ENCODE measurements at places on chromosomes 12 and 14.
A peak's percentile ranks its signal among the peaks of the same experiment; 100 is the strongest.

- no peak for DNase-seq
Measured at GRCh38 chr14:90603841-90604240, 207.0 kb downstream of the CALM1 start.

- no peak for DNase-seq
Measured at GRCh38 chr12:121812921-121813896, 9.4 kb downstream of the SETD1B start.

DNA sequence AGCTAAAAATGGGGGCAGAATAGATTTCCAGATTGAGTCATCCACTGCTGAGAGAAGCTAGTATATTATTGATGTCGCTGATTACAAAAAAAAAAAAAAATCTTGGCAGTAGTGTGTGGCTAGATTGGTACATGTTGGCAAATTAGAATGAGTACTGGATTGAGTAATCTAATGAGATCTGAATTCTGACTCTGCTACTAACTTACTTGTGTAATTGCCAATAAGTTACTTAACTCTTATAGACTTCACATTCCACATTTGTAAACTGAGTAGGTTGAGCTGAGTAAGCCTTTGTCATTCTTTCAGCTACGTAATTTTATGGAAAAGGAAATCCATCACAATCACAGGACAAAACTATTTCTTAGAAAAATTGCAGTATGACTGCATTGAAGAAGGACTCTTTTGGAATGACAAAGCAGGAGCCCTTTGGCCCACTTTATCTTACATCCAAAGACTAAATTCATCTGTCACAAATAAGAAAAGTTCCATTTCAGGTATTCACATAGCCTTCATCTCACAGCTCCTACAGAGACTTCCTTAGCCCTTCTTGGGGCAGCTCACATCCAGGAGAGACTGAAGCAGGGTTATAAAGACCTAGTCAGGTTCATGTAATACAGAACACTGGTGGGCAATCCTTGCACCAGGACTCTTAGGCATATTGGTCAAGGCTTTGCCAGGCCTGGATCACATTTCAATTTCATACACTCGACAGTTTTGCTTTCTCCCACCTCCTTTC lies 197.3 kb upstream of the CPNE8 start:
- no peak for DNase-seq

GRCh38 chr12:27488479-27488878 lies 35.5 kb upstream of the PPFIBP1 start:
- DNase-seq: no peak

DNA sequence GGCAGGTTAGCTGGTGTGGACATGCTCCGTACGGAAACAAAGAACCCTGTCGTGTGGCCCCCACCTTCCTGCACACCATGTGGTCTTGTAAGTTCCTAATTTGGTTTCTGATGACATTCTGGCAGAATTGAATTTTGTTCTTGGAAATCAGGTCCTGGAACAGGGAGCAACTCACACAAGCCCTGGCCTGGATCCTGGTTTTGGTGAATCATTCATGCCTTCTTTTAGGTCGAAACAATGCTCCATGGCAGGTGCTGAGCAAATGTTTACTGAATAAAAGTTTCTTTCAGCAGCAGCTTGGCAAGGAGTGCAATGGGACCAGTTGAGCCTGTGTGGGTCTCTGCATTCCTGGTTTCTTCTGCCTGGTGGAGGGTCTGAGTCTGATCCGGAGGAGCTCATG lies 978.4 kb downstream of the BCL11B start:
- DNase-seq: no peak

- no peak for DNase-seq
Measured at GRCh38 chr14:101001311-101002069, 98.0 kb upstream of the RTL1 start.

DNA sequence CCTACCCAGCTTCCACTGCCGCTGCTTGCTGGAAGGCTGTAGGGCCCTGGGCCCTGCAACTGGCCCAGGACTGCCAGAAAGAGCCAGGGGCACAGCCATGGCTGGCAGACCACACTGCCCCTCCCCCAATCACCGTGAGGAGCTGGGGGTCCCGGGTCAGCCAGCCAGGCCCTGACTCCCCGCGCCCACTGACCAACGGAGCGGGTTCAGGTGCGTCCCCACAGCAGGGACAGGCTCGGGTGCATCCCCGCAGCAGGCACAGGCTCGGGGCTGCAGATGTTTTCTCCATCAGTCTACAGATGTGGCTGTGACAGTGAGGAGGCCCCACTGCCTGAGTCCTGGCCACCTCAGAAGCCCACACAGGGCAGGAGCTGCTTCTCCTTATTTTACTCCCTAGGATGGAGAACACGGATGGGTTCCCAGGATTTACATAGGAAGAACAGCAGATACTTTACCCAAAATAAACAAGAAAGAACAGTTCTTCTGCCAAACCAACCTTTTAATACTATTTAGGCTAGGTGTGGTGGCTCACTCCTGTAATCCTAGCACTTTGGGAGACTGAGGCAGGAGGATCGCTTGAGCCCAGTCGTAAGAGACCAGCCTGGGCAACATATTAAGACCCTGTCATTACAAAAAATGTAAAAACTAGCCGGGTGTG lies 61.1 kb downstream of the TESC start:
- no peak for DNase-seq

- no peak for DNase-seq
Measured at GRCh38 chr12:68521321-68521839, 89.3 kb upstream of the RAP1B start.

DNA sequence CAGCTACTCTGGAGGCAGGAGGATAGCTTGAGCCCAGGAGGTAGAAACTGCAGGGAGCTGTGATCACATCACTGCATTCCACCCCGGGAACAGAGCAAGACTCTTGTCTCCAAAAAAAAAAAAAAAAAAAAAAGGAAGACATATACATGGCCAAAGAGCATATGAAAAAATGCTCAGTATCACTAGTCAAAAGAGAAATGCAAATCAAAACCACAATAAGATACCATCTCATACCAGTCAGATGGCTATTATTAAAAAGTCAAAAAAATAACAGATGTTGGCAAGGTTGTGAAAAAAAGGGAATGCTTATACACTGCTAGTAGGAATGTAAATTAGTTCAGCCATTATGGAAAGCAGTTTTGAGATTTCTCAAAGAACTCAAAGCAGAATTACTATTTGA lies 174.8 kb upstream of the ATF7IP start:
- DNase-seq: no peak

- DNase-seq: no peak
Measured at GRCh38 chr14:102474934-102475333, 34.6 kb downstream of the ANKRD9 start.

DNA sequence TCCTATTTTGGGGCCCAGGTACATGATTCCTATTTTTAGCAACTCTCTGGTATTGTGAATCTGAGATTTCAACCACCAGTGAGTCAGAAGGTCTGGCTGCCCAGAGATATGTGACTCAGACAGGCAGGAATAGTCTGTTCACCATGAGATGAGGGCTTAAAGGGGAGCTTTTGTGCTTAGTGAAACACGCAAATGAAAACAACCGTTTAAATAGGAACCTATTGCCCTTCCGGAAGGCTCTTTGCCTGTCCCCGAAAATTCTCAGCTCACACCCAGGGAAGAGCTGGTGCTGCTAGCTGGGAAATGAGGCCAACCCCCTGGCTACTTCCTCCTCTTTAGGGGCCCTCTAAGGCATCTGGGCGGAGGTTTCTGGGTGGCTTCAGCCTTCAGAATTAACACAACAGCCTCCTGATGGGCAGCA lies 283.6 kb downstream of the CACNA1C start:
- DNase-seq: no peak

GRCh38 chr12:65695113-65695865 lies 129.0 kb upstream of the HMGA2 start:
- no peak for DNase-seq

DNA sequence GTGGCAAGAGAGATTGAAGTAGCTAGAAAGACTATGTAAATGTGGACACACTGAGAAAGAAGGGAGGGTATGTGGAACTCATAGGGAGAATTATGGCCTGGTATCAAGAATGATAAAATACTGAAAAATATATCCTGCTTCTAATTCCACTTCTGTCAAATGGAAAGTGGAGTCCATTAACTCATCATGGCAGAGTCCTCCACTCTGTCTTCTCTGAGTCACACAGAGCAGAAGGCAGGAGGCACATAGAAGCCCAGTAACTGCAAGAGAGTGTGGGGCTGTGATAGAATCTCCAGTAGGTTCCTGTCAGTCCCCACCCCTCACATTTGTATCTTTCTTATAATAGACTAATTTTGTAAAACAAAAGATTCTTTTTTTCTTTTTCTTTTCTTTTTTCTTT lies 223.7 kb downstream of the AKAP6 start:
- no peak for DNase-seq

GRCh38 chr12:111599453-111600204 lies 514 bp upstream of the ATXN2 start:
- peak; percentile 85 for DNase-seq

GRCh38 chr12:19373586-19373985 lies 65.7 kb upstream of the AEBP2 start:
- no peak for DNase-seq

DNA sequence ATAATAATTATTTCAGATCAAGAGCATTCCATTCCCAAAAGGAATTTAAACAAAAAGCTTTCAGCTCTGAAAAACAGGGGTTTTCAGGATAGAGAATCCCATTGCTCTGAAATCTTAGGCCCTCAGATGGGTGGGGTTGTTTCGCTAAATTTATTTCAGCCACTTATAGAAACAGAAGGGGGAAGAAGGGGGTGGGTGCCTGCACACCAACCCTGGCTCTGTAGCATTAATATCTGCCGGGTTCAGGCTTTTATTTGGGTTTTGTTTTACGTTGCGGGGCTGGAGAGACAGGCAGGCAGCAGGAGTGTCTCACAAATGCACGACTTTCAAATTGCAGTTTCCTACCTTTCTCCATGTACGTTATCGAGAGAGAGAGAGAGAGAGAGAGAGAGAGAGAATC lies 12.5 kb upstream of the ZFP36L1 start:
- DNase-seq: no peak

GRCh38 chr14:88078525-88078924 lies 73.6 kb downstream of the GPR65 start:
- no peak for DNase-seq

GRCh38 chr12:19036673-19037357 lies 92.7 kb upstream of the PLEKHA5 start:
- no peak for DNase-seq

GRCh38 chr14:73859145-73859544 lies 7.5 kb downstream of the PTGR2 start:
- no peak for DNase-seq

GRCh38 chr14:67436006-67436866 lies 24.3 kb upstream of the PLEK2 start:
- no peak for DNase-seq

DNA sequence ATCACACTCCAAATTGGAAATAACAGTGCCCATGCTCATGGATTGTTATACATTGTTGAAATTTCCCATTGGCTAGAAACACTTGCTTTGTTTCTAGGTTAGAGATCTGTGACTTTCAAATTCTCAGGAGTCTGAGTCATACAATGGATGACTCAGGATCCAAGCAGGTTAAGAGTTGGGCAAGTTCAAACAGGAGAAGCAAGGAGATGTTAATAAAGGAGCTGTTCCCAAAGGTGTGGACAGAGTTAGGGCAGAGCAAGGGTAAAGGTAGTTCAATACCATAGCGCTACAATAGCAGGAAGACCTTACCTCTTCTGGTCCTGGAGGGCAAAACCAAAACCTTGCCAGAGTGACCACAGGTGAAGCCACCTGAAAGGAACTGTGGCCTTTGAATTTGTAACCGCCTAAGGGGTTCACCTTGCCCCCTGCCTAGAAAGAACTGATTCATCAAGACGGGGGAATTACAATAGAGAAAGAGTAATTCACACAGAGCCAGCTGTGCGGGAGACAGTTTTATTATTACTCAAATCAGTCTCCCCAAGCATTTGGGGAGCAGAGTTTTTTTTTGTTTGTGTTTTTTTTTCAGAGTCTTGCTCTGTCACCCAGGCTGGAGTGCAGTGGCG lies 4.2 kb upstream of the AMN1 start:
- DNase-seq: no peak

GRCh38 chr14:94816113-94816512 lies 46.2 kb upstream of the GSC start:
- no peak for DNase-seq

DNA sequence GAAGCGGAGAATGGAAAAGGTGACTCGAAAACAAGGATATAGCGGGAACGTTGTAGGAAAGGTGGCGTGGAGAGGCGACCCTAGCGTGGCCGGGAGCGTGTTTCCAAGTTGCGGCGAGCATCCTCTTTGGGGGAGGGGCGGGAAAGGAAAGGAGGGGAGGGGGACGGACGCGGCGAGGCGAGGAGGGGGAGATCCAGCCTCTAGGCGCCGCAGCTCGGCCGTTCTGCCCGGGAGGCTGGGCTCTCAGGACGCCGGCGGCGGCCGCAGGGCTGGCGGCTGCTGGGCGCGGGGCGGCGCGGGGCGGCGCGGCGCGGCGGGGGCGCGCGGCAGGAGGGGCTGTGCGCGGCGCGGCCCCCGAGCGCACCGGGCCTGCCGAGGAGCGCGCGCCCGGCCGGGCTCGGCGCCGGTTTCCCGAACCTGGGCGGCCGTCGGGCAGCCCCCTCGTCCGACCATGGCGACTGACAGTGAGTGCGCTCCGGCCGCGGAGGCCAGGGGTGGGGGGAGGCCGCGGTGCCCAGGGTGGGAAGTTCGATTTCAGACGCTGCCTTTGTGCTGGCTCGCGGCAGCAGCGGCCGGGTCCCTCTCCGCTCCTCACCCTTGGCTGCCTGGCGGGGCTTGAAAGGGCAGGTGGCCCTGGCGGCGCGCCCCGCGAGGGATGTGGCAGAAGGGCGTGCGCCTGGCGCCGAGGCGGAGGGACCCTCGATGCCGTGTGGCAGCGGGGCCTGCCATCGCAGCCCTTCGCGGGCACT lies 50.3 kb downstream of the SNAPC1 start:
- no peak for DNase-seq

GRCh38 chr14:90871605-90872233 lies 55.5 kb upstream of the TTC7B start:
- no peak for DNase-seq

DNA sequence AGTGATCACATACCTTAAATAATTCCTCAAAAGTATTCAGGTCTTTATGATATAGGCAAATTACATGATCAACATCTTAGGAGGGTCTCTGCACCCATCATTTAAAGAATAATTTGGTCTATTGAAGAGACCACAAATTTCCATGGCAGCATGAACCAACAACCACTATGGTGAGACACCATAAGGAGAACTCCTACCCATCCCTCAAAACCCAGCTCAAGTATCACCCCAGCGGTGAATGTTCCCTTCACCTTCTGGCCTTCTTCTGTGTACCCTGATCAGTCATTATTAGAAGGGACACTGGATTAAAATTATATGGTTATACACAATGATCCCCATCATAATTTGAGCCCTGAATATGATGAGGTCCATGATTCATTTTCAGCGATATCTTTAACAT lies 81.5 kb downstream of the DICER1 start:
- no peak for DNase-seq

Measured in stimulated activated CD8-positive, alpha-beta memory T cell treated with anti-CD3 and anti-CD28 coated beads, Interleukin-4, amount 100 ng/mL, for 4 hours (primary cell).